Mucosa of descending colon (tissue), 3 donors: ENCODE measurements at places on chromosomes 13 and 19.
A peak's percentile ranks its signal among the peaks of the same experiment; 100 is the strongest.

- no peak for DNase-seq
Measured at GRCh38 chr13:87661471-87661870, 9.7 kb upstream of the SLITRK5 start.

- peak; percentile 77 for DNase-seq
Measured at GRCh38 chr19:10761443-10762250, 43.8 kb downstream of the DNM2 start.

DNA sequence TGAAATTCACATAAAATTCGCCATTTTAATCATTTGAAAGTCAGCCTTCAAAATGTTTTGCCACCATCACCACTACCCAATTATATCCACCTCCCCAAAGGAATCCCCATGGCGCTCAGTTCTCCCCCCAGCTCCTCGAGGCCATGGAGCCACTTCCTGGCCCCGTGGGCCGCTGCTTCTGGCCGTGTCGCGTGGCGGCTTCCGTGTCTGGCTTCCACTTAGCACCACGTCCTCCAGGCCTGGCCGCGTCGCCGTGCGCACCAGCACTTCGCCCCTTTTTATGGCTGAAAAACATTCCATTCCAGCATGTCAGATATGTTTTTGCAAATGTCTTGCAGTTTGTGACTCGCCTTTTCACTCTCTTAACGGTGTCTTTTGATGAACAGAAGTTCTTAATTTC, 46.7 kb upstream of the DCUN1D2 start:
- DNase-seq: no peak

DNA sequence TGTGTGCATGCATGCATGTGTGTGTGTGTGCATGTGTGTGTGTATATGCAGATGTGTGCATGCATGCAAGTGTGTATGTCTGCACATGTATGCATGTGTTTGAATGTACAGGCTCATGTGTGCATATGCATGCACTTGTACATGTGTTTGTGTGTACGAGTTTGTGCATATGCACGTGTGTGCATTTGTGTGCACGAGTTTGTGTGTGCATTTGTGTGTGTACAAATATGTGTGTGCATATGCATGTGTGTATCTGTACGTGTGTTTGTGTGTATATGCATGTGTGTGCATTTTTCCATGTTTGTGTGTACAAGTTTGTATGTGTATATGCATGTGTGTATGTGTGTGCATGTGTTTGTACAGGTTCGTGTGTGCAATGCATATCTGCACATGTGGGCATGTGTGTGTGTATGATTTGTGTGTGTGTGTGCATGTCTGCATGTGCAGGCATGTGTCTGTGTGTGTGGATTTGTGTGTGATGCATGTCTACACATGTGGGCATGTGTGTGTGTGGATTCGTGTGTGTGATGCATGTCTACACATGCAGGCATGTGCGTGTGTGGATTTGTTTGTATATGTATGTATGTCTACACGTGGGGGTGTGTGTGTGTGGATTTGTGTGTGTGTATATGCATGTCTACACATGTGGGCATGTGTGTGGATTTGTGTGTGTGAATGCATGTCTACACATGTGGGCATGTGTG, 57.1 kb downstream of the F2RL3 start:
- no peak for DNase-seq

- DNase-seq: no peak
Measured at GRCh38 chr13:38160131-38160530, 189.5 kb upstream of the UFM1 start.

DNA sequence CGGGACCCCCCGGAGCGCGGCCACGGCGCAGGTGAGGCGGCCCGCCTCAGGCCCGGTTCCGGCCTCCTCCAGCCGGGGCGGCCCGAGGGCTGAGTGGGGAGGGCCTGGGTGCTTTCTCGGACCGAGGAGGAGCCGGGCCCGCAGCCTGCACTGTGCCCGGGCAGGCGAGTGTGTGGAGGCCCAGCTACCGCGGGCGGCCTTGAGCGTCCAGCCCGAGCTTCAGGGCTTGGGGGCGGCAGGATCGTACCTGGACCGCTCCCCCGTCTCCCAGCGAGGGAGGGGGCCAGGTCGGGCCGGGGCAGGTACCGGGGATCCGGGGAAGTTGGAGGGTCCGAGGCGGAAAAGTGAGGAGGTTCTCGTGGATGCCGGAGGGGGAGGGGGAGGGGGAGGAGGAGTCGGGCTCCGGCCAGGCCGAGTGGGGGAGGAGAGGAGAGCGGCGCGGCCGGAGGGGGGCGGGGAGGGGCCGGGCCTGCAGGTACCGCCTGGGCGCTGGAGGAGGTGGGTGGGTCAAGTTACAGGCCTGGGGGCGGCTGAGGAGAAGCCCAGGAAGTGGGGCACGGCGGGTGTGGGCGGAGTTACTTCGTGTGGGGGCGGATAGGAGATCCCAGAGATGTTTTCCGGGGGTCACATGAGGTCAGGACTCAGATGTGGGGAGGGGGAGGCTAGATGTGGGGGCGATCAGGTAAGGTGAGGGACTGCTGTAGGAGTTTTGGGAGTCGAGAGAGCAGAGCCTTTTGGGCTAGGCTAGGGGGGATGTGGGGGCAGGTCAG, 545 bp downstream of the NACC1 start:
- DNase-seq: peak; percentile 88

GRCh38 chr13:77143431-77143830, 116.5 kb upstream of the FBXL3 start:
- no peak for DNase-seq

DNA sequence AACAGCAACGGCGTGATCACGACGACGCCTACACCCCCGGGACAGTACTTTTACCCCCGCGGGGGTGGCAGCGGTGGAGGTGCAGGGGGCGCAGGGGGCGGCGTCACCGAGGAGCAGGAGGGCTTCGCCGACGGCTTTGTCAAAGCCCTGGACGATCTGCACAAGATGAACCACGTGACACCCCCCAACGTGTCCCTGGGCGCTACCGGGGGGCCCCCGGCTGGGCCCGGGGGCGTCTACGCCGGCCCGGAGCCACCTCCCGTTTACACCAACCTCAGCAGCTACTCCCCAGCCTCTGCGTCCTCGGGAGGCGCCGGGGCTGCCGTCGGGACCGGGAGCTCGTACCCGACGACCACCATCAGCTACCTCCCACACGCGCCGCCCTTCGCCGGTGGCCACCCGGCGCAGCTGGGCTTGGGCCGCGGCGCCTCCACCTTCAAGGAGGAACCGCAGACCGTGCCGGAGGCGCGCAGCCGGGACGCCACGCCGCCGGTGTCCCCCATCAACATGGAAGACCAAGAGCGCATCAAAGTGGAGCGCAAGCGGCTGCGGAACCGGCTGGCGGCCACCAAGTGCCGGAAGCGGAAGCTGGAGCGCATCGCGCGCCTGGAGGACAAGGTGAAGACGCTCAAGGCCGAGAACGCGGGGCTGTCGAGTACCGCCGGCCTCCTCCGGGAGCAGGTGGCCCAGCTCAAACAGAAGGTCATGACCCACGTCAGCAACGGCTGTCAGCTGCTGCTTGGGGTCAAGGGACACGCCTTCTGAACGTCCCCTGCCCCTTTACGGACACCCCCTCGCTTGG, 966 bp downstream of the JUNB start:
- DNase-seq: peak; percentile 92

DNA sequence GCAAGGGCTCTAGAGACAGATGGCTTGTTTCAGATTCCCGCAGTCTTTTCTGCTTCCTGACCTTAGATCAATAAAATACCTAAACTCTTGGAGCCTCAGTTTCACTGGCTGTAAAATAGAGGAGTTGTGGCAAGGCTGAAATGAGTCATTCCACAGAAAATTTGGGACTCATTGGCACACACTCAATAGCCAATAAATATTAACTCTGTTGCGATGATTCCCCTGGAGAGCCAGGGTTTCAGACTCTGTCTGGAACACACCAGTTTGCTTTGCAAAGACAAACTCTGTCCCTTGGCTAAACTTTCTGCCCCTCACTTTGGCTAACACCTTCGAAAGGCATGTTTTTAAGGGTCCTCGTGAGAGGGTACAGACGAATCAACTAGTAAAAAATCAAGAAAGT, 18.1 kb upstream of the UBE2L5 start:
- no peak for DNase-seq

GRCh38 chr13:24243302-24243701, 66.1 kb upstream of the C1QTNF9 start:
- DNase-seq: no peak

- no peak for DNase-seq
Measured at GRCh38 chr19:49780861-49781260, 14.1 kb downstream of the AP2A1 start.

- no peak for DNase-seq
Measured at GRCh38 chr13:41289463-41289881, 21.6 kb upstream of the NAA16 start.

- no peak for DNase-seq
Measured at GRCh38 chr13:95387733-95388207, 86.5 kb upstream of the ABCC4 start.

GRCh38 chr13:94317063-94317491, 162.4 kb downstream of the DCT start:
- DNase-seq: no peak

DNA sequence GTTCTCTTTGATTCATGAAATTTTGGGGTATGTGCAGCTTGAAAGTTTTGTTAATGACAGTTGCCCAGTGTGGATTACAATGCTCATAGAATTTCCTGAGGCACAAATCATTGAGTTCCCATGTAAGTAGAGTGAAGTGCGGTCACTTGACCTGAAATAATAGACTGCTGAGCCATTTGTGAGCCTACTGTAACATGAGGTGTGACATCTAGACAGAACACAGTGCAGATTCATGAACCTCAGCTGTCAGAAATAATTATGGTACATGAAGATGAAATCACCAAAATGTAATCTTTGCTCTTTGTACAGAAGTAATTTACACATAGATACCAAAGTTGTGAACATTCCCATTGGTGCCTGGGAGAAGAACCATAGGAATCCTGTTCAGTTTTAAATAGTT, 84.6 kb downstream of the DHRS12 start:
- no peak for DNase-seq

DNA sequence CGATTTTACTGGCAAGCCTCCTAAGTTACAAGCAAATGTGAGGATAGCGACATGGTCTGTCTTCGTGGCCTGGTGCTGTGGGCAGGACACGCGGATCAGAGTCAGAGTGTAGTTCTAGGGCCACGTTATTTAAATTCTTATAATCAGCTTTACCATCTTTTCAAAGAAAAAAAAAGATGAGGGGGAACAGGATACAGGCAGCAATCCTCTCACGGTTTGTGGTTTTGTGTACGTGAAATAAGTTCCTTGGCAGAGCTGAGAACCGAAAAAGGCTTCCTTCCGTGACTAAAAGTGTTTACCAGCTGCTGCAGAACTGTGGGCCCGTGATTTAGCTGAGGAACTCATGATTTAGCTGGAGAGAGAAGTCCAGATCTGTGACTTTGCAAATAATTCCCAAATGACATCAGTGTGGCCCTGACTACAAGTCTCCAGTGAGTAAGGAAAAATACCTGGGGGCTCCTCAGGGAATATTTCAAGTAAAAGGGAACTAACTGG, 27.2 kb downstream of the RCBTB2 start:
- DNase-seq: no peak

- no peak for DNase-seq
Measured at GRCh38 chr13:60933638-60934037, 482.0 kb downstream of the PCDH20 start.

GRCh38 chr13:51697855-51698254, 106.1 kb downstream of the DHRS12 start:
- no peak for DNase-seq

- DNase-seq: no peak
Measured at GRCh38 chr19:45382426-45382825, 12.1 kb upstream of the ERCC2 start.

DNA sequence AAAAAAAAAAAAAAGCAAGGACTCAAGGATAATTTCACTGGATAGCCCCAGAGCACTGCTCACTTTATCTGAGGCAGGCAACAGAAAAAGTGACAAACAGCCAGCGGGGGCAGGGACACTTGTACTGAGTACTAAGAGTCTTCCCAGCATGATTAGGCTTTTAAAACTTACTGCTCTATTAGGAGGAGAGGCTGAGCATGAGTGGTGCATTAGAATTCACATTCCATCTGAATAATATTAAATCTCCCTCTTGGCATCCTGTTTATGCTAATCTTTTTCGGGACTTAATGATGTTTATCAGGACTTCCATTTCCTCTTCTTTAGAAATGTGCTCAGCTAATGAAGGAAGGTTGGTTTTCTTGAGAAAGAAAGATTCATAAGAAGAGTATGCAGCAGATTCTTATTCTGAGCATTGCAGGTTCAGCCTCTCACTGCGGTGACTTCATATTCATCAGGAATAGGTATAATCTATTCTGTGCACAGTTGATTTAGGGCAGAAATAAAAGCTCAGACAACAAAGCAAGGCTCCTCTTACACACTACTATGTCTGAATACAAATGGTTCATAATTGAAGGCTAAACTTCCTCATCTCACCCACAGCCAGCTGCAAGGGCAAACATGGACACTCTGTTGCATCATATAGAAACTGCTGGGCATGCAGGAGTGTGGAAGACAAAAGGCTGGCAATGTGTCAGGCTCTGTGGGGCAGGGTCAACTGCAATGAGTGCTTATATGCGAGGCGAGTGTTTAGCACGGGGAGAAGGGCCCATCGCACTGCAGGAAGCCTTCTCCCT, 107.0 kb downstream of the KL start:
- no peak for DNase-seq

GRCh38 chr13:114144606-114145244, 12.3 kb upstream of the RASA3 start:
- DNase-seq: no peak

GRCh38 chr19:39133431-39134270, 8.1 kb downstream of the PAK4 start:
- DNase-seq: peak; percentile 61

- DNase-seq: peak; percentile 94
Measured at GRCh38 chr19:23395041-23395721, at the start of gene ZNF91. Gene ZNF91 (minus strand): TSS chr19:23395471. CDS start chr19:23395354, 117 bp downstream.

DNA sequence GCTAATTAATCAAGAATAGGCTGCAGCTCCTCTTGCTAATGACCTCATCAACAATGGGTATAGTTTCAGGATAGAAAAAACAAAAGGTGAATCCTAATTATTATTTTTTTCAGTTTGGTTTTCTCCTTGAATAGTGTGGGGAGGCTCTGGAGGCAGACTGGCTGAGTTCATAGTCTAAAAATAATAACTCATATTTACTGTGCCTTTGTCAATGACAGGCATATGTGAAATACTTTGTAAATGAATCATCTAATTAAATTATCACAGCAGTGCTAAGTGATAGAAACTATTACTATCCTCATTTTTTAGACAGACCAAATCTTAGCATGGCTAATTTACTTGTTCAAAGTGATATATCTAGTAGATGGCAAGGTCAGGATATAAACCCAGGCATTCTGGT, 1261.0 kb upstream of the SLC10A2 start:
- no peak for DNase-seq

DNA sequence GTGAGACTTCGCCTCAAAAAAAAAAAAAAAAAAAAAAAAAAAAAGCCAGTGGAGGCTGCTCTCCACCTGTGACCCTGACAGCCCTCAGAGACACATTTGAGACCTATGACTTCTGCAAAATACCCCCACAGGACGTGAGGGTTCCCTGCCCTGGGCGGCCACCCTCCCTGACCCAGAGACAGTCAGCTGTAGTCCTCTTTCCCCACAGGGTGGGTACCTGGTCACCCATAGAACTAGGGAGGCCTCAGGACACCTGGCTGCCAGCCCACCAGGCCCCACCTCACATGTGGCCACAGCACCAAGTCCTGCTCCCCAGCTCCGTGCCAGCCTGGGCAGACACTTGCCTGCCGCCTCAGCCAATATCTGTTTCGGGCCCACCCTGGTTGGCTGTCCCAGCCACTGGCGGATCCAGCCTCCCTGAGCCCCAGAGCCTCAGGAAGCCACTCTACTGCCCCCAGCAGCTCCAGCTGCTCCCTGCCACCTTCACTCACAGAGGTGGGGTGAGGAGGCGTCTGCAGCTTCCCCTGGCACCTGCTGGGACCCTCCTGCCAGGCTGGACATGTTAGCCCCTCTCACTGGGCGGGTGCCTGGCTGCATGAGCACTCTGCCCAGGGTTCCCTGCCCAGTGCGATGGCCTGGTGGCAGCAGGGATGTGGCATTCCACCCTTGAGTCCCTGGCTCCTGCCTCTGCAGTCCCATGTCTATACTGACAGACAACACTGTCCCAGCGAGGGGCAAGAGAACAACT, 6.9 kb downstream of the MKNK2 start:
- no peak for DNase-seq
